Stomach (tissue), 19 donors: ENCODE measurements at places on chromosomes 6 and 20.

GRCh38 chr6:116571683-116572000, 338 bp downstream of the RWDD1 start:
- H3K4me3 ChIP-seq, result peak overlapping the region; percentile 73
- DNase-seq, result no peak
- H3K36me3 ChIP-seq, result peaks cover 20% of the 10 kb centered on the region
- no peaks in the 10 kb centered on the region for H3K27me3 ChIP-seq
- H3K4me1 ChIP-seq, result peaks cover 30% of the 10 kb centered on the region

DNA sequence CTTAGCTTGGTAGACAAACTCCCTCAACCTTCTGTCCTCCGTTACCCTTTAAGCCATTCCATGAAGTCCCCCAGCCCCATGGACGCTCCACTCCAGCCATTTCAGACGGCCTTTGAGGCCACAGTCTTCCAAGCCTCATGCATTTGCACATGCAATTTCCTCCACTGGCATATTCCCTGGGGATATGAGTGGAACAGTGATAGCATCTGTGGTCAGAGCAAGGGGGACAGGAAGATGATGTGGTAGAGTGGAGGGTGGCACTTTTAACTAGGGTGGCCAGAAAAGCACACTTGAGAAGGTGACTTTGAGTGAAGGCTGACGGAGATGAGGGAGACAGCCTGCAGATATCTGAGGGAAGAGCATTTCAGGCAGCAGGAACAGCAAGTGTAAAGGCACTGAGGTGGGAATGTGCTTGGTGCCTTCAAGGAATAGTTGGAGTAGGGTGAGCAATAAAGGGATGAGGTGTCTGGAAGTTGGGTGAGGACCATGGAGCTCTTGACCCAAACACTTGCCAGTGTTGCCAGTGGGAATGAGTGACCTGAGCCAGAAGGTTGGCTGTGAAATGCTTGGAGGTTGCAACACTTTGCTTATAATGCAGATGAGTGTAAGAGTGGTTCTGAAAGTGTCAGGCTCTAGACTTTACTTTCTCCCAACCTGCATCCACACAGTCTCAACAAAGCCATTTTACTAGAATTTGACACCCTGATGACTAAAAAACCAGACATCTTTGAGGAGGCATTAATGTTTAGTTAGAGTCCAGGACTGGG, 275.6 kb upstream of the SUPT3H start:
- no peaks in the 10 kb centered on the region for H3K4me1 ChIP-seq
- H3K36me3 ChIP-seq, result no peaks in the 10 kb centered on the region
- no peaks in the 10 kb centered on the region for H3K27me3 ChIP-seq
- H3K4me3 ChIP-seq, result no peak overlapping the region

DNA sequence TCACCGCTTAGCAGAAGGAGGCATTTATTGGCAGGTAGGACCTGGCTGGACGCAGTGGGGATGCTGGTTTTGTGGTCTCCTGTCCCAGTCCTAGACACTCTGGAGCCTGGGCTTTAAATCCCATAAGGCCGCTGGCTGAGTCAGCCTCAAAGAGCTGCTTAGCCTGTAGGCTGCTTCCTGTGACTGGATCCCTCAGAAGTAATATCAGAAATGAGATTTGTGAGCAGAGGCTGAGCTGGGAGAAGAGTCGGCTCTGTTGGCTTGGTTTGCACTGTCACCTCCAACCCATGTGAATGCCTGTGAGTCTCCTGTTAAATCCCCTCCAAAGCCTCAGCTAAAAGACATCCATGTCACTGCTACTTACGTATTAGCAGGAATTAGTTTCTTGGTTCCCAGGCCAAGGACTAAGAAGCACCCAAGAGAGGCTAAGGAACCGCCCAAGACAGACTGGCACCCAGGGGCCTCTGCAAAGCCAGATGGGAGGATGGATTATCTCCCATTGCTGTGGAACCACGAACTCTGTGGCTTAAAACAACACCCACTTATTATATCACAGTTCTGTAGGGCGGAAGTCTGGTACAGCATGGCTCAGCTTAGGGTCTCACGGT, 289.4 kb downstream of the CDC5L start:
- no peak overlapping the region for H3K27ac ChIP-seq
- no peak overlapping the region for H3K4me3 ChIP-seq
- DNase-seq, result no peak
- H3K4me1 ChIP-seq, result no peaks in the 10 kb centered on the region

GRCh38 chr20:34010405-34010931, 16.8 kb downstream of the RALY start:
- peaks cover 38% of the 10 kb centered on the region for H3K4me1 ChIP-seq
- no peak for DNase-seq
- no peak overlapping the region for H3K4me3 ChIP-seq
- no peaks in the 10 kb centered on the region for H3K36me3 ChIP-seq
- no peaks in the 10 kb centered on the region for H3K27me3 ChIP-seq

DNA sequence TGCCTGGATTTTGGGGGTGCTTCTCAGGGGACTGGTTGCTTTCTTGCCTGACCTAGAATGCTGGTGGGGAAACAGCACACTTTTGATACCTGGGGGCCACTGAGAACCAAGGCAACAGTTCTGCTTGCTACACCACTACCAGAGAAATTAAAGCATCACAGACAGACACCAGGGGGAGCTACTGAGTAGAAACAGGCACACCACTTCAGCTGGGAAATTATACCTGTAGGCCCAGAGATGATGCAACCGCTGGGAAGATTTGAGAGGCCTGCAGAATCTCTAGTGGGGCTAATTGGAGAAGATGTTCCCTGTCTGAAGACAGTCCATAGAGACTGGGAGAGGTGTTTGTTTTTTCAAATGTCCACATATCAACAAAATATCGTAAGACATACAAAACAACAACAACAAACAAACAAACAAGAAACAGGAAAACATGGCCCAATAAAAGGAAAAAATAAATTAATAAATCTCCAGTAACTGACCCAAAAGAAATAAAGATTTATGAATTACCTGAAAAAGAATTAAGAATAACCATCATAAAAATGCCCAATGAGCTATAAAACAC, 129.4 kb upstream of the RIN2 start:
- no peaks in the 10 kb centered on the region for H3K27me3 ChIP-seq
- no peak overlapping the region for H3K27ac ChIP-seq
- DNase-seq, result peak; percentile 80
- H3K4me3 ChIP-seq, result no peak overlapping the region

- no peaks in the 10 kb centered on the region for H3K36me3 ChIP-seq
- H3K4me1 ChIP-seq, result no peaks in the 10 kb centered on the region
- no peak overlapping the region for H3K27ac ChIP-seq
- DNase-seq, result peak; percentile 1
- H3K4me3 ChIP-seq, result no peak overlapping the region
Measured at GRCh38 chr6:102114402-102114801, 720.9 kb downstream of the GRIK2 start.

DNA sequence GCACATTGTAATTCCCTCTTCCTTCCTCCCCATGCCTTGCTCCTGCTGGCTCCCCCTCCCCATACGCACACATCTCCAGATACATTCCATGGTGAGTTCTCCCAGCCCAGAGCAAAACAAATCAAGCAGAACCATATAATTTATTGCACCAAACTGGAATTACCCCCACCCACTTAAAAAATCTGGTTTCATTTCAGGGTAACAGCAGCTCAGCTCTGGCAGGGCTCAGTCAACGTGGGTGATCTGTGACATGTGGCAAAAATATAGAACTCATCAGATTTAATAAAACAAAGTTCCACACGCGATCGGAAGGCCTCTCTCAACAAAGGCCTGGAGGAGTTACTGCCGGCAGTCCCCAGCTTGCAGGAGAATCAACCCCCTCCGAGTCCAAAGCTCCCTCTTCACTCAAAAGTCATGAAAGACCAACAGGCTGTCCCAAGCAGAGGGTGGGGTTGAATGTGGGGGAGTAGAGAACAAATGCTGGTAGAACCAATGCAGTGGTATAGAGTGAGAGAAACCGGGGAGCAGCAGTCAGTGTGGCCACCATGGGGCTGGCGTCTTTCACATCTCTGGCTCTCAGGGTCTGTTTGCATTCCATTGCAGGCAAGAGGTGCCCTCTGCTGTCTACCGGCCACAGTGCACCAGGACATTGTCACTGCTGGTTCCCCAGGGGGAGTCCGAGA, 323.3 kb upstream of the NT5E start:
- H3K36me3 ChIP-seq, result no peaks in the 10 kb centered on the region
- DNase-seq, result no peak
- H3K27ac ChIP-seq, result no peak overlapping the region
- H3K4me3 ChIP-seq, result no peak overlapping the region

DNA sequence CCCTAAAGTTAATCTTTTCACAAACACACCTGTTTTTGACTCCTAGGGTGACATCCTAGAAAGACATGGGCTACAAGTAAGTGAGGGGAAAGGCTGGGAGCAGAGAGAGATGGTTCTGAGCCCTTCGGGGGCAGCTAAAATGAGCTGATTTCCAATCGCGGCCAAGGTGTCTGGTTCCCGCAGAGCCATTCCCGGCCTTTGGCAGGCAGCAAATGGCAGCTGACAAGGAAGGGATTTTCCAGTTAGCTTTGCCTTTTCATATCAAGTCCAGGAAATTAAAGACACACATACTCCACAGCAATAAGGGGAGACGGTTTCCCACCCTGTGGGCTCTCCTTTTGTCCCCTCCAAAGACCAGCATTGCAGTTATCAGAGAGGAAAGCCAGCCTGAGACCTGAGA, 228.5 kb downstream of the ZMYND8 start:
- peaks cover 27% of the 10 kb centered on the region for H3K4me1 ChIP-seq
- no peak overlapping the region for H3K4me3 ChIP-seq
- H3K36me3 ChIP-seq, result no peaks in the 10 kb centered on the region
- H3K27me3 ChIP-seq, result no peaks in the 10 kb centered on the region

- DNase-seq, result peak; percentile 38
- peak within 1 kb of the TSS; percentile 51 for H3K27ac ChIP-seq
- H3K4me3 ChIP-seq, result peak within 1 kb of the TSS; percentile 54
Measured at GRCh38 chr6:105179244-105180065, at the start of gene POPDC3. Gene POPDC3 (minus strand): TSS chr6:105180014. CDS start chr6:105161909, 18,105 bp downstream.
